ENCODE measurements at places on chromosomes 6 and 20. TPM values are rescaled to one million over a fixed set of nuclear protein-coding genes. Genes with fewer than 3 reads are reported as not detected.

DNA sequence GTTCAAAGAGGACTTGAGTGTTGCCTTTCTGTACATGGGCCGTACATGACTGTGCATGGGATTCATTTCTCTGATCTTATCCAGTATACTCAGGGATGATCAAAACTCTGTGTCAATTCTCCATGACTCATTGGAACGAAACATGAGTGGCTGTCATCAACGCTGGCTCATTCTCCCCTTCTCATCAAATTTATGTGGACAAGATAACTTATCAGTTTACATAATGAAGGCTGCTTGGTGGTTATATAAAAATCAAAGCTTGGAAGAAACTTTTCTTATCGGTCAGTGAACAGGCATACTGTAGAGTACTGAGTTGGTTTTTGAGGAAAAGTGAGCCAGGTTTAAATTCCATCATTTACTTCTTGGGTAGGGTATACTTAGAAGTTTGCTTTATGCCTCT lies 24.9 kb downstream of the CRISP1 start:
- no peak overlapping the region for H3K27ac ChIP-seq
- H3K36me3 ChIP-seq: no peaks in the 10 kb centered on the region
- DNase-seq: no peak

DNA sequence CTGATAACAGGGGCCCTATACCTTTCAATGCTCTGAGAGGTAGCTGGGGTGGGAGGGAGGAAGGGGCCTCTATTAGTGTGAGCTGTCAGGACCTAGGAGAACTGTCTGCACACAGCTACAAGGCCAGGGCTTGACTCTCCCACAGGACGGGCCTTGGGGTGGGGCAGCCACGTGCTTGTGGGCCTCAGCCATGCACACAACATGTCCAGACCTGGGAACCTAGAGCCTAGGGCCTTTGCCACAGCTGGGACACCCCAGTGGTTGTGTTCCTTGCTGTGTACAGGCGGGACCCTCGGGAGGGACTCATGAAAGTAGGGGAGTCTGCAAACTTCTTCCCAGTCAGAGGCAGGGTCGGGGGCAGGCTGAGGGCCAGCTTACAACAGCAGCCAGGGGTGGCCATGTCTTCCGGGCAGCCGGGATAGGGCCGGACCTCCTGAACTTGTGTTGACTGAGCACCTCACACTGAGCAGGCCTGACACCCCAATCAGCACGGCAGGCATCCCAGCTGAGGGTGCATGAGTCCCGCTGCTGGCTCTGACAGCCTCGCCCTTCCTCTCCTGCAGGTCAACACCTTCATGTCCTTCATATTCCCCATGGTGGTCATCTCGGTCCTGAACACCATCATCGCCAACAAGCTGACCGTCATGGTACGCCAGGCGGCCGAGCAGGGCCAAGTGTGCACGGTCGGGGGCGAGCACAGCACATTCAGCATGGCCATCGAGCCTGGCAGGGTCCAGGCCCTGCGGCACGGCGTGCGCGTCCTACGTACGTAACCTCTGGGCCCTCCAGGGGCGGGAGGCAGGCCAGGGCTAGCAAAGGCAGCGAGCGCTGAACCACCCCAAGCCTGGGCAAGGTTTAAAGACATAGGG lies 41.9 kb upstream of the MRGBP start:
- H3K36me3 ChIP-seq: no peaks in the 10 kb centered on the region
- DNase-seq: no peak
- no peak overlapping the region for H3K4me3 ChIP-seq
- H3K4me1 ChIP-seq: no peaks in the 10 kb centered on the region

GRCh38 chr20:31915491-31916280 lies 36.2 kb downstream of the PDRG1 start:
- no peak overlapping the region for H3K27ac ChIP-seq
- no peak for DNase-seq
- no peak overlapping the region for H3K4me3 ChIP-seq
- peaks cover 24% of the 10 kb centered on the region for H3K27me3 ChIP-seq

GRCh38 chr20:57908704-57909630 lies 199.2 kb upstream of the PMEPA1 start:
- no peaks in the 10 kb centered on the region for H3K36me3 ChIP-seq
- H3K4me1 ChIP-seq: no peaks in the 10 kb centered on the region
- no peak overlapping the region for H3K4me3 ChIP-seq

DNA sequence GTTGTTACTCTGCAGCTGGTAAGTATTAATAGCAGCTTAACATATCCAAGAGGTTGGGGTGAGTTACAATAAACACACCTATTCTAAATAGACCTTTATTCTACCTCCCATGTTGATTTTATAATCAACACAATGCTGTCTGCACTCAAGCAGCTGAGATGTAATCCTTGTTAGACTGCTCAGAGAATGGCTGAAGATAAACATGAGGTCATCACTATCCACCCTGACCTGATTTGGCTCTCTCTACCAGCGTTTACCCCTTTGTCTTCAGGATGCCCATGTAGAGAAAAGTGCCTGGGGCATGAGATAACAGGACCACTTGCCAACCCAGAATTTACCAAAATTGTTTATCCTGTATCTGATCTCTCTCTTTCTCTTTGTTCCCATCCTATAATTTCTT lies 220.7 kb upstream of the DEFB112 start:
- H3K4me1 ChIP-seq: no peaks in the 10 kb centered on the region
- no peaks in the 10 kb centered on the region for H3K36me3 ChIP-seq
- no peaks in the 10 kb centered on the region for H3K27me3 ChIP-seq
- H3K27ac ChIP-seq: no peak overlapping the region

CD83 gene
- total RNA-seq: 3.6 TPM

GTSF1L gene
- not detected for total RNA-seq

All from PC-9 (cell line).